ENCODE measurements at places on chromosomes 12 and 14.
A peak's percentile ranks its signal among the peaks of the same experiment; 100 is the strongest.

DNA sequence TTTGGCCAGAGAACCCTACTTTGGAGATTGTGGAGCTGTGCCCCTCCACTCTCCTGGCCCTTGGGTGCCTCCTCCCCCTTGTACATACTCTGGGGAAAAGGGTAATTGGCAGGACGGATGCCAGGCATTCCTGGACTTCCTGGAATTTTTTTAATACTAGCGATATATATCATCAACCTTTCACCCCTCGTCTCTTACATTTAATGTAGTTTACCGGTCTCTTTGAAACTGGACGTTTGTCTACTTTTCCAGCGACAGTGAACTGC, 767 bp upstream of the CRY1 start:
- DNase-seq: no peak

DNA sequence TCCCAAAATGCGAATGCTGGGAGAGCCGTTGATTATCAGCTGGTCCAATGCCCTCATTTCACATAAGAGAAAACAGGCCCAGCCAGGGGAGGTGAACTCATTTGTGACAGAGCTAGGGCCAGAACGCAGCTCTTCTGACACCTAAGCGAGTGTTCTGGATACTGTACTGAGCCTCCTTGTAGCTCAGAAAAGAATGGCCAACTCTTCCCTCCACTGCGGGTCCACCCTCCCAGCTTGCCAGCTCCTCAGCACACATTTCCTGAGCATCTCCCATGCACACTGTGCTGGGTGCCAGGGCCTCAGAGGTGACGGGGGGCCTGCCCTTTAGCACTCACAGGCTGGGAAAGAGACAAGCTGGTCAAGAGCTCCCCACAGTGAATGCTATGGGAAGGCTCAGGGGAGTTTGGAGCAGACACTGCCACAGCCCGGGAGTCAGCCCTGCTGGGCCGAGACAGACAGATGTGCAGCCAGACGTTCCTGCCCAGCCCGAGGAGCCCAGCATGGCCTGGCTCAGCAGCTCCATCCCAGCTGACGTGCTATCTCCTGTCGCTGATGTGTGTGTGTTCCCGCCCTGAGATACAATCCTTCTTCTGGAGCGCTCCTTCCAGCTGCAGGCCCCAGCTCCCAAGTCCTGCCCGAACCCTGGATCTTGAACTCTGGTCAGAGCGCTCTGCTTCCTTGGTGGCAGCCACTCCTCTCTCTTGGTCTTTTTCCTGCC, 3.5 kb downstream of the CMTM5 start:
- DNase-seq: no peak

GRCh38 chr12:124411281-124411878, 116.5 kb downstream of the RFLNA start:
- no peak for DNase-seq

DNA sequence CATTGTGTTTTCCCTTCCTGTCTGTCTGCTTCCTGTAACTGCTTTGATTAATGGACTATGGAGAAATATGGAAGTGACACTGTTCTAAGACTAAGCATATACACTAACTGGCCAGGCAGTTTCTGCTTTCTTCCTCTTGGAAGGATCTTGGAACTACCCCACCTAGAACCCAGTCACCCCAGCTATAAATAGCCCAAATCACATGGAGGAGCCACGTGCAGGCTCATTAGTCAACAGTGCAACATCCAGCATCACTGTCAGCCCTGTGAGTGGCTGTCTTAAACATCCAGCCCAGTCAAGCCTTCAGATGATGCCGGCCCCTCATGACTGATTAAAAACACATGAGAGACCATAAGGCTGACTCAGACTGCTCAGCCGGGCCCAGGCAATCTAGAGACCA, 39.2 kb downstream of the BCAT1 start:
- peak; percentile 5 for DNase-seq

DNA sequence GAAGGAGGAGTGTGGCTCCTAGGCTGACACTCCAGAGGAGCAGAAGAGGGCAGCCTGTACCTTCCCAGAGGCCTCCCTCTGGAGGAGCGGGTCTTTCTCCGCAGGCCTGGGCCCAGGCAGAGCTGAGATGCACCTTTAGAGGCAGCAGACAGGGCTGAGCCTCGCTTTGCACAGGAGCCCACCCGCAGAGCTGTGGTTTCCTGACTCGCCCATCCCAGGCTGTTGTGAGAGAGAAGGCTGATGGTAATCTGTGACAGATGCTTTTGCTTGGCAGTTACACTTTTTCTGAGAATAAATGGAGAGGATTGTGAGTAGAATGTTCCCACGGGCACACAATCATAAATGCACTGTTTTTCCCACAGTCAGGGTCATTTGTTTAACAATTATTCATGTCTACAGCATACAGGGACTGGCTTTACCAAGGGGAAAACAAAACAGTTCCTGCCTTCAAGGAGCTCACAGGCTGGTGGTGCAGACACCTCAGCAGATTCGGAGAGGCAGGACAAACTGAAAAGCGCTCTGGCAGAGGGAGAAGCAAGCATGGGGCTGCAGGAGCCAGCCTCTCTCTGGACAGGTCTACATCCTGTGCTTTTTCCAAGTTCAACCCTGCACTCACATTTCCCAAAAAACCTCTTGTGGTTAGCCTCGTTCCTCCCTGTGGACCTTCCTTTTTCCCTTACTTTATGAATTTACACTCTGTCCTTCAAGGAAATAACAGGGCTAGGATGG, 13.9 kb downstream of the EVL start:
- peak; percentile 87 for DNase-seq

GRCh38 chr12:6834873-6835272, 5.9 kb upstream of the GNB3 start:
- no peak for DNase-seq

GRCh38 chr12:132445884-132446632, 43.9 kb upstream of the FBRSL1 start:
- DNase-seq: peak; percentile 84

- no peak for DNase-seq
Observed at GRCh38 chr14:95275494-95275893, 44.2 kb downstream of the CLMN start.

DNA sequence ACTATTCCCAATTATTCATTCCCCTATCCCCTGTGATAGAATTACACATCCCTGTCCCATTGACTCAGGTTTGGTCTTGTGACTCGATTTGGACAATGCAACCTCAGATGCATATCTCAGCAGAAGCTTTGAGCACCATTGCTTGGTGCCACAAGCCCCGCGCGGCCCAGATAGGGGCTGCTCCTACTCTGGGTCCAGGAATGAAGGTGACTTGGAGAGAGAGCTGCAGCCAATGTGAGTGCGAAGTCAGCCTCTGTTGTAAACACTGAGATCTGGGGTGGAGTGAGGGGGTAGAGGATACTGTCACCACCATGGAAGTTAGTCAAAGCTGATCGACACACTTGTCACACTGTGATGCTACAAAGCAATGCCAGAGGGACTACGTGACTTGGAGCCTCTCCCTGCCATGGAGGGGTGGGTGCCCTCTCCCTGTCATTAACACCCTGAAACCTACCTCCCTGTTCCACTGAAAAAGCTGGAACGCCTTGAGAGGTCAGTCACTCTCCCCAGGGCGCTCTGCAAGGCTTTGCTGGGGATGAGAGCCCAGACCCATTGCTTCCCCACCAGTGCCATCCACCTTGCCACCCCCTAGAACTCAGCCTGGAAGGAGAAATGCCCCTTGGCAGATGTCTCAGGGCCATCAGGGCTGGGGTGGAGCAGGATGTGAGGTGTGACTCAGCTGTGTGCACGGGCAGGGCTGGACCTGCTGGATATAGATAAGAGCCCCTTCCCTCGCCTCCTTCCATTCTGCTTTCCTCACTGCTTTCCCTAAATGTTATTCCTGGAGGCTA, 6.6 kb upstream of the PLEK2 start:
- no peak for DNase-seq

- DNase-seq: peak; percentile 70
Observed at GRCh38 chr12:6285063-6285477, 25.4 kb upstream of the PLEKHG6 start.

All from CD4-positive, alpha-beta T cell treated with Interleukin-10 for 1 hour (primary cell).